AG04450 (cell line): ENCODE measurements at places on chromosomes 6 and 20.

DNA sequence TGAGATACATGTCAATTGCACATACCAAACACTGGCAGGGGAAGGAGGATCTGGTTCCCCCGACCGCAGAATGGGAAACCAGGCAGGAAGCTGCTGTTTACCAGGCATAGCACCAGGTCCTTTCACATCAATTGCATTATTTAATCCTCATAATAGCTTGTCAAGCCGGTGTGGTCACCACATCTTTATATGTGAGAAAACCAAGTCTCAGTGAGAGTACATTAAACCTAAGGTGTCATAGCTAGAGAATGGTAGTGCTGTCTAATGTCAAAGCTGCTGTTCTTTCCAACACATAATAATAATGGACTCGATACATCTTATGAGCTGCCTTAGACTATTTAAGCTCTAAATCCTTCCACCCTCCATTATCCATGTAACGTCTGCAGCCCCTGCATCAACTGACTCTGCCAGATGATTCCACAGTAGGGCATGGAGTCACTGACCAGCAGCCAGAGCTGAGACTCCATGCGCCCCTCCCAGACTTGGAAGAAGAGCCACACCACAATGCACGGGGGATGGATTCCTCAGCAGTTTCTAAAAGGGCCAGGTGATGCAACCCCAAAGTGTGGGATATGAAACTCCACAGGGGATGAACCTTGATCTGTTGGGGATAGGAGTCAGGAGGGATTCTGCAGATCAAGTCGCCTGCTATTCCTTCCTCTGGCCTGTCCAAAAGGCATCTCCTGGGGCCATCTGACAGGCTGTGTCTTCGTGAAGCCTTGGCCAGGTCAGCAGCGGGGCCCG is 71.8 kb downstream of the GPR6 start:
- DNase-seq, result no peak

DNA sequence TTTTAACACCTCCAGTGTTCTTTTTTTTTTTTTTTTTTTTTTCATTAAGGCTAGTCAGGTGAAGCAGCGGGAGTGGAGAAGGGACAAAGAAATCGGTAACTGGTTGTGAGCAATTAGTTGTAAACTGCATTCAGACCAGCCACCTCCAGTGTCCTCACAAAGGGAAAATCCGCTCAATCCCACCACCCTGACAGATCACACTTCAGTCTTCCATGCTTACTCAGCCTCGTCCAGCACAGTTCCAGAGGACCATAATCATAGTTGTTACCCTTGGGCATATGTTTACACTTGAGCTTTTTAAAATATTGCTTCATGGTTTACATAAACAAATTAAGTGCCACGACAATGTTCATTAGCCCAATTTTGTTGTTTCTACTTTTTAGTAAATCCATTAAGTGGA is 10.2 kb downstream of the DYNLRB1 start:
- no peak for DNase-seq

DNA sequence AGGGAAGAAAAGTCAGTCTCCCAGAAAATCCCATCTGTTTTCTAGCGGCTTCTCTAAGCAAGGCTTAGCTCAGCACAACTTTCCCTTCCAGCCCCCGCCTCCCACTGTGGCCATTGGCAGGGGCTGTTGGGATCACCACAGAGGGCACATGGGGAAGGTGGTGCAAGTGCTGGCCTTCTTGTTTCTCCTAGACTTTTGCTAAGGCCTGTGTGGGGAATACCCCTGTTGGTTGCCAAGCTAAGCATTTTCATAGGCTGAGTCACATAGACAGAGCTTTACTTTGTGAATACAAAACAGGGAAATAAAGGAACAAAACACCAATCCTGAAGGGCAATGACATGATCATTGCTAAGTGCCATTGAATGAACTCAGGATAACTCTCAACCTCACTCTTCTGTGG is 32.4 kb upstream of the TIAM2 start:
- peak; percentile 55 for DNase-seq

DNA sequence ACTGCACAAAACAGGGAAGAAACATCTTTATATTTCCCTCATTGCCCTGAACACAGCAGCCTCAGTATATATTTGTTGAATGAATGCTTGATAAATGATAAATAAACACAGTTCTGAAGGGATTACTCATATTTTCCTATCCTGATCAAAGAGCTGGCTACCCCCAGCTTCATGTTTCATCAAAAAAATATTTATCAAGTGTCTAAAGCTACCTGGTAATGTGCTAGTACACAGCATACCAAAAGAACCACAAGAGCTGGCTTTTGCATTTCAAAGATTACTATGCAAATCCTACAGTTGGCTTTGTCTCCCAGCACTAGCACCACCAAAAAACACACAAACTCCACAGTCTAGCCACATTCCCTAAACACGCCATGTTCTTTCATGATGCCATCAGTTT is 130.0 kb downstream of the BTBD9 start:
- DNase-seq, result peak; percentile 53

DNA sequence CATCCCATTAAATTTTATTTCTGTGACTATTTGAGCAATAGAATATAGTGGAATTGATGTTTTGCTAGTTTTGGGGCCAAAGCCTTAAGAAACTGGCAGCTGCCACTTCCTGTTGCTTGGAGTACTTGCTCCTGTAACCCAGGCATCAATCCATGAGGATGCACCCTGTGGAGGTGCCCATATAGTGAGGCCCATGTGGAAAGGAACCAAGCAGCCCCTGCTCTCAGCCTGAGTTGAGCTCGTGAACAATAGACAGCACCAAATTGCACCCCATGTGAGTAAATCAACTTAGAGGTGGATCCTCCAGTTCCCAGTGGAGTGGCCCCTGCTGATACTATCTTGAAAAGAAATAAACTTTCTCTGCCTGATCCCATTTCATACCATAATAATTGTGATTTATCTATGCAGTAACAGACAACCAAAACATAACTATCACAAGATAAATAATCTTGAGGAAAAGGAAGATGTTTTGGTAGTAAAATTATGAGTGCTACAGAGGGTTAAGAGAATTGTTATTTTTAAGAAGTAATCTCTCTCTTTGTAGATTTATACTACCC is 481.9 kb downstream of the TBC1D32 start:
- no peak for DNase-seq

DNA sequence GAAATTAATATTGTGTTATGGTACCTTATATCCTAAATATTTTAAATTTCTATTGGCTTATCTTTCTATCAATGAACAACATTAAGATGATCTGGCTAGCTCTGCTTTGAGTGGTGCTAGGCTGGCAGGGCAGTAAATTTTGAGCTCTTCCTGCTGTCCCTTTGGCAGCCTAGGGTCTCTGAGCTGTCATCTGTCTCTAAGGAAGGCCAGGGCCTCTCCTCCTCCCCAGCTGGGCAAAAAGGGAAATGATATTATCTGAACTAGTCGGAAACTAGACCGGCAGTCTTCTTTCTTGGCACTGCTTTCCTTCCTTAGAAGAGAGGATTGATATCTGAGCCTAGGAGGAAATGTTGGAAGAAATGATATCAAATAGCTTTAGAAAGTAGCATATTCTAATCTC is 176.7 kb upstream of the BTBD3 start:
- DNase-seq, result no peak

DNA sequence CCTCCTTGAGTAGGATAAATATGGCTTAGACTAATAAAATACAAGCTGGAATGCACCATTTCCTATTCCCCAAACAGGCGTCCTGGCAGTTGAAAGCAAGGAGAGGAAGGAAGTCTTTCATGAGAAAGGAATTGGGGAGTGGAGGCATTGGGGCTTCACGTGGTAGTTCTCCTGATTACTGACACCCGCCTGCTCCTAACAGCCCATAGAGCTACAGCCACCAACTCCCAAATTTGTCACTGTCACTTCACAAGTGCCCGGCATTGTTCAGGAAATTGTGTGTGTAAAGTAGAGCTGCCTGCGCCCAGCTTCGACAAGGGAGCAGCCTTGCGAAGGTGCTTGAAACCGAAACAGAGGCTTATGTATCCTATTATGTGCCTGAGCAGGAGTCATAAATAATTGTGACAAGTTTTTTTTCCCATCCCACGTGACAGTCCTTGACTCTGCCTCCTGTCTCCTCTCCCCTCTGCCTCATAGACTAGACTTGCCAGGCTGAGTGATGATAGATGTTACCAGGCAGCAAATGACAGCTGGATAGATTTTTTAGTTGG is 301.7 kb upstream of the ZFP64 start:
- no peak for DNase-seq

GRCh38 chr20:48350313-48350988 is 477.3 kb downstream of the PREX1 start:
- no peak for DNase-seq

GRCh38 chr6:162730502-162730901 is 2.7 kb downstream of the PACRG start:
- DNase-seq, result no peak

GRCh38 chr6:35014786-35015185 is 125.7 kb downstream of the ANKS1A start:
- no peak for DNase-seq

- no peak for DNase-seq
Observed at GRCh38 chr6:143839196-143839595, 3.9 kb upstream of the LTV1 start.

DNA sequence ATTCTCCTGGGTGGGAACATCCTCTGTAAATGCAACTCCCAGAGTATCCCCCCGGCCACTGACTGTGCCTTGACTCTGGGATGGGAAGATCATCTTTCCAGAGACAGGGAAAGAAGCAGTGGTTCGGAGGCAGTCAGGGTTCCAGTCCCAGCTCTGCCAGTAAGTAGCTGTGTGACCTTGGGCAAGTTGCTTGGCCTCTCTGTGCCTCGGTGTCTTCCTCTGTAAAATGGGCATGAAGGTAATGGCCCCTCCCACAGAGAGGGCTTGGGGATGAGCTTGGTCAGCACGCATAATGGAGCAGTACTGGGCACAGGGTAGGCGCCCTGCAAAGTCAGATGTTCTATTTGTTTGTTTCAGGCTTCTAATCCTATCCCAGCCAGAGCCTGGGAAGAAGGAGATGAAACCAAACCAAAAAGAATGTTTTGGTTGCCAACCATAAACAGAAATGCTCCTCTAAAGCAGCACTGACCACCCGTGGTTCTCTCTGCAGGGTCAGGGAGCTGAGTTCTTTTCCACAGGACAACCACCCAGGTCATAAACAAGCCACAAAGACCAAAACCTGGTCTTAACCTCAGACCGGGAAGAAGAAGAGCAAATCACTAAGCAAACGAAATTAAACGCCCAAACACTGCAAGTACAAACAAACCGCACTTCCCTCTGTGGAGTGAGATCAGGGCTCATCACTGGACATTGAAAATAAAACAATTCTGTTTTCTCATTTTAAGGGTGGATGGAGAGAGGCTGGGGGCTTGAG is 381.0 kb upstream of the SULF2 start:
- DNase-seq, result no peak

DNA sequence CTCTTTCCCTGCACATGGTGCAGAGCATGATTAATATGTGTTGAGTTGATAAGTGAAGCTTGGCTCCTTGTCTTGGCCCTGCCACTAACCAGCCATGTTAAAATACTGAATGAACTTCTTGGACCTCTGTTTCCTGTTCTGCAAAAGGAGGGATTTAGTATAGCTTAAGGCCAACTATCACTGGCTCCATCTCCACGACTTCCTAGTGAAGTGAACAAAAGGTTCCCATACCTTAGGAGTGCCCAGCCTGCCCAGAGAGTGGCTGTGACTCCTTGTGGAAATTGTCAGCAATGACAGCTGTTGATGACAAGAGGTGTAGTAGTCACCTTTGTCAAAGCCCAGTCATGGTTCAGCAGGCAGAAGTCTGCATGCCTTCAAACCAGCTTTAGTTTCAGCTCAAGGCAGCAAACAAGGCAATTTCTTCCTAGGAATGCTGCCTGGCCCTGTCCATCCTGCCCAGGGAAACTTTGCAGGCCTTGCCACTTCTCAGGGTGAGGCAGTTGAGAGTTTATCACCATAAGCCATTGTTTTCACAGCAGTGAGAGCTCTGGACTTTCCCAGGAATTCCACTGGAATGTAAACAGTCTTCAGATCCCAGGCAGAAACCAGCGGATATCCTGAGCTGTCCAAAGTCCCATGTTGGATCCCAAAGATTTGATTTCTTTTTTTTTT is 169.7 kb upstream of the TNFAIP3 start:
- peak; percentile 30 for DNase-seq

DNA sequence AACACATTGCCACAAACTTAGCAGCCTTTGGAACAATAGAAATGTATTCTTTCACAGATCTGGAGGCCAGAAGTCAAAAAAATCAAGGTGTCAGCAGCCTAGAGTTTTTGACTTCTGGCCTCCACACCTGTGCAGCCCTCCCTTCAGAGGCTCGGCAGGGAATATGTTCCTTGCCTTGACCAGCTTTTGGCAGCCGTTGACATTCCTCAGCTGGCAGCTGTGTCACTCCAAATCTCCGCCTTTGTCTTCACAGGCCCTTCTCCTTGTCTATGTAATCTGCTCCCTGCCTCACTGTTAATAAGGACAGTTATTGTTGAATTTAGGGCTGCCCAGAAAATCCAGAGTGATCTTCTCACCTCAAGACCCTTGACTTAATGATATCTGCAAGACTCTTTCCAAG is 17.2 kb upstream of the AHI1 start:
- DNase-seq, result no peak

- DNase-seq, result peak; percentile 45
Observed at GRCh38 chr6:42547407-42548329, 16.2 kb upstream of the UBR2 start.

DNA sequence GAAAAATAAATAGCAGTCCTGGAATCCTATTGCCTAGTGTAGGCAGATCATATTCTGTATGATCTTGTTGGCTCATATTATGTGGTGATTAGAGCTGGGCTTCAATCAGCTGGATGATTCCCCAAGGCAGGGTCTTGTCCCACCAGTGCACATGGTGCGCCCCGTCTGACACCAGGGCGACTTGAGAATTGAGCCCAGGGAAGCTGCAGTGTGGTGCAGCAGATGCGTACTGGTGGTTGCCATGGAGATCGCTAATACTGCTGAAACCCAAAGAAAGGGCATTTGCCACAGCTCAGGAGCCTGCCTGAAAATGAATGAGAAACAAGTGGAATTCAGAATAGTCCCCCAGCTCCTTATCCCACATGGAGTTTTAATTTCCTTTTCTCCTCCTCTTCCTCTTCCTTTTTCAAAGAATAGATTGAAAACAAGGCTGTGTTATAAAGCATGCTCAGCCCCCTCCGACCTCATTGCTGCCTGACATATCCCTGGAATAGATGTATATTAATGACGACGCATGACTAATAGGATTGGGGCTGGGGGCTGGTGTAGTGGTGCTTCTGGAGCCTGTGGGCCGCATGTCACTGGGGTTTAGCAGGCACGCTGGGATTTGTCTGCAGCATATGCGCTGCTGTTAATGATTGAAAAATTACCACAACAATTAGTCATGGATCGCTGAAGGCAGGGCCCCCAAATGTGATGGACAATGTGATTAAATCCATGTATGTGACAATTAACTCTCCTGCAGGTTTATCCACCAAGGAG is 210.5 kb downstream of the FARS2 start:
- no peak for DNase-seq

- DNase-seq, result no peak
Observed at GRCh38 chr6:53937461-53937860, 142.7 kb downstream of the LRRC1 start.

DNA sequence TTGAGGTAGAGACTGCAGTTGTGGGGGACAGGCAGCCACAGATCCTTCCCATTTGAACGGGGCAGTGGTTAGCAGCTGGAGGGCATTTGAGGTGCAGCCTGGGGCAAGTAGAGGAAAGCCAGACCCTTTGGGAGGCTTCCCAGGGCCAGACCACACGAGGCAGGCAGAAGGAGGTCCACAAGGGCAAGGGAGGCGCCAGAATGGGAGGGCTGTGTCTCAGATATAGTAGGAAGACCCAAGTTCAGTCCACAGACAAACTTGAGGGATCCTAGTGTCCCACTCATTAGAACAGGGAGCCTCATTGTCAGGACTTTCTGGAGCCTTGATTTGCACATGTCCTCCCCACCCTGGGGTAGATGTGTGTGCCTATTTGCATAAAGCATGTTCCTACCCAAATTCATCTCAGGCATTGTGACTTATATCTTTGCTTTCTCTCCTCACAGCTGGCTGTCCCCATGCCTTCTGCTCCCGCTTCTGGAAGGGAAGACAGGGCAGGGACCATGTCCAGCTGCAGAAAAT is 166.0 kb downstream of the VEGFA start:
- DNase-seq, result no peak
